ENCODE measurements at places on chromosomes 2 and 18.

DNA sequence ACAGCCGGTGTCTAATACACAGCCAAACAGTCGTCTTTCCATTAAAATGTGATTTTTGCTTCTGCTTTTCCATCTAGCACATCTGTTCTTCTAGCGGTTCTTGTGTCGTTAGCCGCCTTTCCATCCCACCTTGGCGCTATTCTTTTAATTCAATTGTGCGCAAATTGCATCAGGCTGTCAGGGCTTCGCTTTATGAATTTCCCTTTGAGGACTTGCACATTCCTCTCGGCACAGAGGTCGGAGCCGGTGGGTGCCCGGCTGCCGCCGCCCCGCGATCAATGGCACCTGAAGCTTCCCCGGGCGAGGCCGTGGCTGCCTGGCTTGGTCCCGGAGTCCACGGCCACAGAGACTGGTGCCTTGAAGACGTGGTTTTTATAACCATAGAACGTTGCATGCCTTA is 33.9 kb upstream of the TSPYL6 start:
- no peak for DNase-seq

- DNase-seq = no peak
These were observed 196.5 kb upstream of the THUMPD2 start for GRCh38 chr2:39975476-39976020.

DNA sequence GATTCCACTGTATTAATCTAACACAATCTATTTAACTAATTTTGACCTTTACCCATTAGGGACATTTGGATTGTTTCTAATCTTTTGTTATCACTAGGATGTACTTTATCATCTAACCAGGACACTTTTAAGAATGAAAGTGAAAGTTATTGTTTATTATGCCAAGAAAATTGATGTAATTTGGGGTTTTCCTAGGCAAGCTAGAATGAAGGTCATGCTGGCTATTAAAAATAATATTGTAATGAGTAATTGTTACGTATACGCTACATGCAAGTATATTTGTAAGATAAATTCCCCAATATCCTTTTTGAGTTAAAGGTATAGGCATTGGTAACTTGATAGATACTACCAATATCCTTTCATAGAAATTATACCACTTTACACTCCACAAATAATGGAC is 74.6 kb downstream of the COL5A2 start:
- DNase-seq = no peak

DNA sequence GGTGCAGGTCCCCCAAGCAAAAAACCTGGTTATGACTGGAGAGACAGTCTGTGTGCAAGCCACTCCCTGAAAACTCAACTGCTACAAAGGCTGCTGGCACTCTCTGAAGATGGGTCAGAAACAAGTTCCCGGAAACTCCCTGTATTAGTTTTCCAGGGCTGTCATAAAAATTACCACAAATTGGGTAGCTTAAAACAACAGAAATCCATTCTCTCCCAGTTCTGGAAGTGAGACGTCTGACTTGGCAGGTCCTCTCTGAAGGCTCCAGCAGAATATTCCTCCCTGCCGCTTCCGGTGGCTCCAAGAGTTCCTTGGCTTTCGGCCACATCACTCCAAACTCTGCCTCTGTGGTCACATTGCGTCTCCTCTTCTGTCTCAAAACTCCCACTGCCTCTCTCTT is 30.1 kb upstream of the SERPINE2 start:
- DNase-seq = no peak

GRCh38 chr2:101341901-101342624 is 33.6 kb upstream of the RNF149 start:
- peak; percentile 54 for DNase-seq

GRCh38 chr18:8828300-8828699 is 122.9 kb downstream of the MTCL1 start:
- no peak for DNase-seq

DNA sequence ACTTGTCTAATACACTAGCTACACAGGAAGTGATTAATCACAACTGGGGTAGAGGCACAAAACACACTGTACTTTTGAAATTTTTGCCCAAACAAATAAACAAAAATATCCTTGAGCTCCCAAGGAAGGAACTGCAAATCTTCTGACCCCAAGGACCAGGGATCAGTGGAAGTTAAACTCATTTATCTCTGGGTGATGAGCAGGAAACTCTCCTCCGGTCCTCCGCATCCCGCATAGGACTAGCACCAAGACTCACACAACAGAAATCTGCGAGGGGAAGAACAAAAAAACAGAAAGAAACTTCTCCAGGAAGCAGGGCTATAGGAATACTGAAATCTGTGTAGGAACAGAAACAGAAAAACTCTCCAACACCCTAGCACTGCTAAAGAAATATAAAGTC is 650.3 kb downstream of the DCDC2C start:
- DNase-seq = no peak

GRCh38 chr2:86455181-86455580 is 14.0 kb downstream of the KDM3A start:
- no peak for DNase-seq

DNA sequence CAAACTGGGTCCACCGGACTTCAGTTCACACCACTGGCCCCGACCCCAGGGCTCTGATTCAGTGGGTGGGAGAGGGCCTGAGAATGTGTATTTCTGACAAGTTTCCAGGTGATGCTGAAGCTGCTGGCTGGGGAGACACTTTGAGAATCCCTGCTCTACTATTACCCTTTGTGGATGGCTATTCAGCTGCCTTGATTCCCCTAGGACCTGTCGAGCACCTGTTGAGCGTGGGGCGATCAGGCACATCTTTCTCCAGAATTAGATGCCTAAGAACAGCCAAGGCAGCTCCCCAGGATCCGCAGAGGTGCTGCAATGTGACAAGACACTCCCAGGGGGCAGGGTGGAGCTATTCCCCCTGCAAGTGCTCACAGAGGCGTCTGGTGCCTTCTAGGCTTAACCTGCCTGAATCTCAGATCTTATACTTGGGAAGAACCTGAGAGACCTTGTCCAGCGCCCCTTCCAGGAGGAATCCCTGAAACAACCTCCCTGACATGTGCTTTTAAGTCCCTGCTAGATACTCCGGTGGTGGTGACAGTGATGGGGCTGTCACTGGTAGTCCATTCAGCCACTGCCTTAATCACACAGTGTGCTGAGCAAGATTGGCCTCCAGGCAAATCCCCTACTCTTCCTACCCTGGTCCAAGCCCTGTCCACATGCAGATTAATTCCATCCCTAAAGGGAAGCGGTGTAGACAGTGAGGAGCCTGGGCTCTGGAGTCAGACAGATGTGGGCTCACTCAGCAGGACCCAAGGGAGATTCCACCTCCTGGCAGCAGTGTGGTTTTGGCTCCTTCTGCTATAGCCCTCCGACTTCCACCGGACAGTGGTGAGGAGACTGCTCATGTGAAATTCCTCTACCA is 43.4 kb upstream of the OTOF start:
- no peak for DNase-seq

- no peak for DNase-seq
These were observed 71.7 kb upstream of the SERPINE2 start for GRCh38 chr2:224110811-224111210.

- no peak for DNase-seq
These were observed 1736.9 kb upstream of the CELF4 start for GRCh38 chr18:39302481-39302880.

- no peak for DNase-seq
These were observed 92.7 kb downstream of the FAM124B start for GRCh38 chr2:224309176-224309575.

- DNase-seq = no peak
These were observed 74.9 kb downstream of the ACKR3 start for GRCh38 chr2:236644502-236644911.

- DNase-seq = no peak
These were observed 64.0 kb upstream of the GULP1 start for GRCh38 chr2:188227713-188228112.

DNA sequence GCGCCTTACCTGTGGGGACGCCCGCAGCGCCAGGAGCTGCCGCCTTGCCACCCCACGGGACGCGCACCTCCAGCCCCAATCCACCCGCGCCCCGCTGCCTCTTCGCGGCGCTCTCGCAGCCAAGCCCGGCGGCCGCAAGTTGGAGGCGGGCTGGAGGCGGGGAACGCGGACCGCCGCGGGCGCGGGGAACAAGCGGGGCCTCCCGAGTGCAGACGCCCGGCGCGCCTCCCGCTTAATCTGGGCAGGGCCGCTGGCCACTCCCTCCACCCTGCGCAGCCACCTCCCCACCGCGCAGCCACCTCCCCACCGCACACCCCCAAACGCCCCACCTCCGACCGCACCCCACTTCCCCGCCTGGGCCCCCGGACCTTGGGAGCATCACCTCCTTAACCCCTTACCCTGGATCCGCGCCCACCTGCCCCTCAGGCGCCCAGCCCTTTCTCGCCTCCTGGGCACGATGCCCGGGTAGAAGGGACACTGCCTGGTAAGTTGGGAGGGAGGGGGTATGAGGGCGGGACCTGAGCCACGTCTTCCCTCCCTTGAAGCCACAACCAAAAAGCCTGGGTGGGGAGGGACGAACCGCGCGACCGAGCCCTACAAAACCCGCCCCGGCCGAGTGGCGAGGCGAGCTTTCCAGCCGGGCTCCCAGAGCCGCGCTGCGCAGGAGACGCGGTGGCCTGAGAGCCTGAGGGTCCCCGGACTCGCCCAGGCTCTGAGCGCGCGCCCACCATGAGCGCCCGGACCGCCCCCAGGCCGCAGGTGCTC is at the start of the genes COL4A3 and COL4A4:
Gene COL4A3, plus strand, starts transcription at position 627 of the 765 bp plus-strand sequence. Its CDS starts 103 bp downstream, at position 730.
Gene COL4A4, minus strand, starts transcription at position 208 of the 765 bp plus-strand sequence. CDS start 16,722 bp downstream, outside the sequence.
- no peak for DNase-seq

GRCh38 chr2:32947484-32948143 is 861 bp downstream of the LTBP1 start:
- DNase-seq = peak; percentile 14

DNA sequence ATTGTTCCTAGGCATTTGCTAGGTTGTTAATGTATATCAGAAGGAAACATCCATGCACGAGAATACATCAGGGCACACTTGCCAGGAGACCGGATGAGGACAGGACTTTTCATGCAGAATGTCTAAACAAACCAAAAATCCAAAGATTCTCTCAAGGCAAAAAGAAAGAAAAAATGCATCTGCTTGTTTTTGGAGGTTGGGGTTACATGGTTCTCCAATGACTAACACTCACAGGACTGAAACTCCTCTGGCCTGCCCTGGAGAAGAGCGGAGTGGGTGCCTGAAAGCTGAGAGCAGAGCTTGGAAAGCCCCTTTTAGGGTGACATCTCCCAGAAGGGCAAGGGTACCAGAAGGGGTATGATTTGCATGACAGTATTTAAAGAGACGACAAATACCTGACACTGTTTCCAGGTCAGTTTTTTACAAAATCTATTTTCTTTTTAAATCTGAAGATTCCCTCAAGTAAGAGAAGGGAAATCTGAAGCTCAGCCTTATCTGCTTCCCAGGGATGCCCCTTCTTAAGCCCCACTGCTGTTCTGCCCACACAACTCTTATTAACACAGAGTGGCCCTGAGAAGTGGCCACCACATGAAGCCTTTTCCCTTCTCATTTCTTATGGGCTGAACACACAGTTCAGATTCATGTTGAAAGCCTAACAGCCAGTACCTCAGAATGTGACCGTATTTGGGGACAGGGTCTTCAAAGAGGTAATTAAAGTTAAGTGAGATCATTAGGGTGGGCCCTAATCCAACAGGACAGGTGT is 216.4 kb downstream of the STK39 start:
- peak; percentile 63 for DNase-seq

GRCh38 chr18:53142005-53142404 is 802.0 kb downstream of the DCC start:
- DNase-seq = no peak

DNA sequence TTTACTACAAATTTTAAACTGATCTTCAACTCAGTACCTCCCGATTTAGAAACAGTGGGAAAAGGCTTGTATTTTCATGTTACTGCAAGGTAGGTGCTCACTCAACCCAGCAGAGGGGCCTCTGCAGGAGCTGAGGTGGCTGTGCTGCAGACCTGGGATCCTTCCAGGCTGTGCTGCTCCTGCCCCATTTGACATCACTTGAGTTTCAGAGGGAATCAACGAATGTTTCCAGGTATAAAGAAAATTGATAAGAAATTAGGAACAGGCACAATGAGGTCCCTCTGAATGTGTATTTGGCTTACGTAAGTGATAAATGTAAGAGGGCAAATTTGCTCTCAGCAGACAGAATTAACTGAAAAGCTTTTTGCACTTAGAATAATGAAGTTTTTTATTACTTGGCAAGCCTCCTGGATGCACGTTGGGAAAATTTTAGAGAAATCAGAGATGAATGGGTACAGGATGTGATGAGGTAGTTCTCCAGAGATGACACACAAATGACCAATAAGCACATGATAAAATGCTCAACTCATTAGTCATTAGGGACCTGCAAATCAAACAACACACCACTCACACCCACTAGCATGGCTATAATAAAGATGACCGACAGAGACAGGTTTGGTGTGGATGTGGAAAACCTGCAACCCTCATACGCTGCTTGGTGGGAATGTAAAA is 114.0 kb downstream of the NOL10 start:
- DNase-seq = peak; percentile 93

GRCh38 chr2:236089271-236090026 is 78.7 kb downstream of the GBX2 start:
- peak; percentile 63 for DNase-seq

GRCh38 chr2:75788902-75789301 is 78.2 kb upstream of the GCFC2 start:
- no peak for DNase-seq

DNA sequence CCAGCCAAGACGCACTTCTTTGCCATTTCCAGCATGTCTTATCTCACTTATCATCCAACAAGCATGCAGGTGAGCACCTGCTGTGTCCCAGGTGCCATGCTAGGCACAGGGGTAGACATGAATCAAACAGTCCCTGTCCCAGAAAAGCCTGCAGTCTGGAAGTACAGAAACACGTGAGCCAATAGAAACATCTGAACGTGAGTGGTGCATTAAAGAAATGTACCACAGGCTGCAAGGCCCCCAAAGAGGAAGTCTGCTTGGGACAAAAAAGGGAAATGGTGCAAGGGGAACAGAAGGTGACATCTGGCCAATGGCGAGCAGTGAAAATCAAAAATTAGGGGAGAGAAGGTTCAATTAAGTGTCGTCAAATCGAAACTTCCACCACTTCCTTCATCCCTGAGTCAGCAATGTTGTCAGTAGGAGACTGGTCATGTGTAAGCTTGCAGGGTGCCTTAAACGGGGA is 17.6 kb upstream of the TMEM247 start:
- DNase-seq = no peak

DNA sequence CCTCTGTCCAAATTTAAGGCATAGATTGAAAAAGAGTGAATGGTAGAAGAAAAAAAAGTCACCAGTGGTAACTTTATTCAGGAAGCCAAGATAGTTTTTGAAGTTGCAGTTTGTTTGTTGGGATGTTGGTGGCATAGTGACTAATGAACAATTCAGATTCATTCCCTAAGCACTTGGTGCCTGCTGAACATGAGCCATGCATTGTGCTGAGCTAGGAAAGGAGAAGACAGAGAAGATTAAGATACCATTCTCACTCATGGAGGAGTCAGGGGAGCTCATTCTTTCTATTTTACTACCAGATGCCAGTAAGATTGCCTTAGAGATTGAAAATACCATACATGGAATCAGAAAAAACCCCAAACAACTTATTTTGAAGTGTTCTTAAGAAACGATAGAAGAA is 25.1 kb downstream of the MEIS1 start:
- DNase-seq = peak; percentile 45

DNA sequence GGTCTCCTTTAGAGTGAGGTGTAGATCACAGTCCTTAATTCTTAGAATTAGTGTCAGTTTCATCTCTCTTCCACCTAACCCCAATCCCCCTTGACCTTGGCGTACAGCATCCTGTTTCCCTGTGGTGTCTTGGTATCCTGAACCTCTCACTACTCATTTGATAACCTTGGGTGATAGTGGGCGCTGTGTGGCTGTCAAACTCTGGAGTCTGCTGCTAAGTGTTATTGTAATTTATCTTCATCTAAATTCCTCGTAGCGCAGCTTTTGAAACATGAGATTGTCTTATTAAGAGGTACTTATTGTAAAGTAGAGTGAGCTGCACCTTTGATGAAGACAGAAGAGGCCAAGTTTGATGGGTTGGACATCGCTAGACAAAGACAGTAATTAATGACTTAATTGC is 222.6 kb upstream of the SPRED2 start:
- DNase-seq = no peak

All from HFFc6 (cell line).